ENCODE measurements at places on chromosomes 4 and X. TPM values are rescaled to one million over a fixed set of nuclear protein-coding genes. Genes with fewer than 3 reads are reported as not detected.

DNA sequence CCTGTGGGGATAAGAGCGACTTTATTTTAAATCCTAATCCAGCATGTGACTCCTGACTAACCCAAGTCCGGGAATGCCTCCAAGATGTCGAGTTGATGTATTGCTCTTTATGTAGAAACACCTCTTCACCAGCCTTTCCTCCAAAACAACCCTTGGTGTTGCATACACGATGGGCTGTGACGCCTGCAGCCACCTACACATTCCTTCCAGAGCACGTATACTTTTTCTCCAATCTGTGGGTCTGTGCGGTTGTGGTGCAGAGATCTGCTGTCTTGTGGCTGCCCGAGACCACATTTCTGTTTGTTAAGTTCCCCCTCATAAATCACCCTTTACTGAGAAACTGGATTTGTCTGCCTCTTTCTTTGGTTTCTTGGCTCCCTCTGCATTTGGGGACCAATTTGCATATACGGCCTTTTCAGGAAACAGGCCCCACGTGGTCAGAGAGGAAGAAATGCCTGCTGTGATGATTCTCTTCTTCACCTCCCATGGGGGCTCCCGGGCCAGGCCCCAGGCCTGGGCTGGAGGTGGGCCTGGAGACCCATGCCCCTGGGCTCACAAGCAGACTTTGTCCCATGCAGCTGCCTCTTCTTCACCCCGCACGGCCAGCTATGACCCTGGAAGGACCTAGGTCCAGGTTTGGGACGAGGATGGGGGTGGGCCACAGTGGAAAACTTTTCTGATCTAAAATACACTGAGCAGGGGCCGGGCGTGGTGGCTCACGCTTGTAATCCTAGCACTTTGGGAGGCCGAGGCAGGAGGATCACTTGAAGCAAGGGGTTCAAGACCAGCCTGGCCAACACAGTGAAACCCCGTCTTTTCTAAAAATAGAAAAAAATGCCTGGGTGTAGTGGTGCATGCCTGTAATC lies 21.4 kb upstream of the AFAP1 start:
- DNase-seq, result peak; percentile 76

DNA sequence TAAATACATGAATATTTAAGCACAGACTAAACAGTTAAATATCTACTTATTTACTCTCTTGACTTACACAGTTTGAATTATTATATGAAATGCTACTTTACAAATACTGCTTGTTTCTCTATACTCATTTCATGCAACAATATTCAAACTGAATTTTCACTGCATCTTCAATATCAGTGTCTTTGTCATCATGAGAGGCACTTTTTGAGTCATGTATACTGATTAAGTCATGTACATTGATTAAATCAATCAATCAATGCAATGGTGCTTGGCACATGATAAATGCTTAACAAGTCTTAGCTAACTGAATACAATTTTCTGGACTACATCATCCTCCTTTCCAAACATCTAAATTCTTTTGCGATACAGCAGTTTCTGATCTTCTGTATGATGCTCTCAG lies 67.1 kb downstream of the CHM start:
- DNase-seq, result no peak

DNA sequence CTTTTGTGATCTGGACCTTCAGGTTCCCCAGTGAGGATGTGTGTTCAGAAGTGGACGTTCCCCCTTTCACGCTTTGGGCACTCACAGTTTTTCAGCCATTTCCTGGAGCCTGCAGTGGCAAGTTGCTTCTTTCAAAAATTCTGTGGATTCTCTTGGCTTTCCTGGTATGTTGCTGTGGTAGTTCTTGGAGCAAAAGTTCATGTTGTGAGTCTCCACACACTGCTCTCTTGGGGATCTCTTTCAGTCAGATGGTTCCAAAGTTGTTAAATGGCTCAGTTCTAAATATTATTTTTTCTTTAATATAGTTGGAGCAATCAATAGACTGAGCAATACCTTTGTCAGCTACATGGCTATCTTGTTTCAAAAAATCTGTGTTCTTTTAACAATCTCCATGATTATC lies 28.5 kb upstream of the BANK1 start:
- no peak for DNase-seq

DNA sequence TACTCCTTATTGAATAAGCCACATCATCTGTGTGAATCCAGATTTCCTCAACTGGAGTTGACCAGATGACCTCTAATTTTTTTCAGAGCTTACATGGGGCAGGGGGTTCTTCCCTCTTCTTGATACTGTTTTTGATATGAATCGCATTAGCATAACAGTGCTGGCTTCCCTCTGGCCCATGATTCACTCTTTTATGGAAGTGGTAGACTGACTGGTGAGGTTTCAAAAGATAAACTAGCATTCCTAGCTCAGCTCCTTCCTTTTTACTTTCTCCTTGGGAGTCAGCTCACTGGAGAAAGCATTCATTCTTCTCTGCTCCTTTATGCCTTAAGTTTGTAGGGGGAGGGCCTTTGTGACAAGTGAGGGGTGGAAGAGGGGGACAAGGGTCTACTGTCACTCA lies 161.0 kb upstream of the FGF13 start:
- DNase-seq, result no peak

GRCh38 chr4:190017357-190018200 lies 9.5 kb downstream of the FRG2 start:
- no peak for DNase-seq

GRCh38 chrX:10177601-10178000 lies 20.8 kb downstream of the CLCN4 start:
- DNase-seq, result peak; percentile 13

The ZNF711 gene
- not detected for total RNA-seq

Data from MG63 (cell line).